ENCODE measurements at places on chromosomes 2 and 18.
A peak's percentile ranks its signal among the peaks of the same experiment; 100 is the strongest.

DNA sequence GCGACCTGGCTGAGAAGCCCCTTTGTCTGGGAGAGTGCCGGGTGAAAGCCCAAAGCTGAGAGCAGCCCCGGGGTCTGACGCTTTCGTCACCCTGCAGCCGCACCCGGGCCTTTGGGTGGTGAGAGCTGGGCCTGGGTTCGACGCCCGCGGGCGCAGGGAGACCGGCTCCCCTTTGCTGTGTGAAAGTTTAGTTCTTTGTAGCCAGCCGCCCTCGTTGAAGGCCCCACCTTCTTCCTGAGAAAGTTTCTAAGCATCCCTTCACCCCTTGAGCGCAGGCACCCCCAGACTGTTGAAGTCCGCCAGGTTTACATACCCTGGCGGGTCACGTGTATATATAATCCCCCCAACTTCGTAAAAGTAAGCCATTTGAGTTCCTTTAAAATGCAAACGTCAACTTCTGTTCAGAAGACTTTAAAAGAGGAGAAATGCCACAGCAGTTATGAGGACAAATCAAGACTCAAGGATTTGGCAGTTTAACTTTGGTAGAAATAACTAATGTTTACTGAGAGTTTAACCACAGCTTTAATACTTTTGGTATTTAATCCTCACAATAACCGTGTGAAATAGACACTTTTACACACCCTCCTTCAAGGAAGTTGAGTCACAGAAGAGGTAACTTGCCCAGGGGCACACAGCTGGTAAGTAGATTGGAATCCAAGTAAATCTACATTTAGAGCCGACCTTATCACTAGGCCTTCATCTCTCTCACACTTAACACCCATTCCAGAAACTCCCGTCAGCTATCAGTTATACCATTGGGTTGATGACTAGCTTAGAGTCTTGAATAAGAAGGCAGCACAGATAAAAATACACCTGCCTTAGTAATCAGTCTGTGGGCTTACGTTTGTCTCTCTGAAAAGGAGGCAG is 1.1 kb upstream of the MBOAT2 start:
- DNase-seq: peak; percentile 35

DNA sequence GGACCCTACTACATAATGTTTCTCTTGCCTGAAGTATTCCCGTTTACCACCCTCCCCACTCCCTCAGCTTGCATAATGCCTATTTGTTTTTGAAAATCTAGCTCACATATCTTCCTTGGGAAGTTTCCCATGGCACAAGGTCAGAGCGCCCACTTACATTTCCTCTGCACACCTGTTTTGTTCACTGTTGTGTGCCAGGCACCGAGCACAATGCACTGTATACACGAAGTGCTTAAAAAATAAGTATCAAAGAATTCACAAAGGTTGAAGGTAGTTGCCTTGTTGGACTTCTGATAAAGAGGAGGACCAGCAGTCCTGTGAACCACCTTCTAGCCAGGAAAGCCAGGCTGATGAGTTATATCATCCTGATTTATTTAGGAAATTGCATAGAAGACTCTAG is 16.8 kb upstream of the RHOB start:
- no peak for DNase-seq

- DNase-seq: peak; percentile 31
Measured at GRCh38 chr18:3594760-3595368, 144.9 kb downstream of the TGIF1 start.

DNA sequence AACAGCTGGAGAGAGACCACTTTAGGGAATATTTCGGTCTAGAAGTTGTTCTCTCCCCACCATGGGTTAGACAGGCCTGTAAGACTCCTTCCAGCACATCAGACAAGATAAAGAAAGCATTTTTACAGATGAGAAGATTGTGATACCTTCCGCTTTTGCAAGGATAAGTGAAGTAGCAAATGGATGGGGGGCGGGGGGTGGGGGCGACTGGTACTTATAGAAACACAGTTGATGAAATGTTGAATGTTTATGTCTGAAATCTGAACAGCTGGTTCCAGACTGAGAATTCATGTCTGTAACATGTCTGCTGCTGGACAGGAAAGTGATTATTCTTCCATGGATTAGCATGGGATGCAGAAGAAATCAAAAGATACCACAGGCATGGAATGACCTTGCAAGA is 90.5 kb upstream of the FN1 start:
- no peak for DNase-seq

DNA sequence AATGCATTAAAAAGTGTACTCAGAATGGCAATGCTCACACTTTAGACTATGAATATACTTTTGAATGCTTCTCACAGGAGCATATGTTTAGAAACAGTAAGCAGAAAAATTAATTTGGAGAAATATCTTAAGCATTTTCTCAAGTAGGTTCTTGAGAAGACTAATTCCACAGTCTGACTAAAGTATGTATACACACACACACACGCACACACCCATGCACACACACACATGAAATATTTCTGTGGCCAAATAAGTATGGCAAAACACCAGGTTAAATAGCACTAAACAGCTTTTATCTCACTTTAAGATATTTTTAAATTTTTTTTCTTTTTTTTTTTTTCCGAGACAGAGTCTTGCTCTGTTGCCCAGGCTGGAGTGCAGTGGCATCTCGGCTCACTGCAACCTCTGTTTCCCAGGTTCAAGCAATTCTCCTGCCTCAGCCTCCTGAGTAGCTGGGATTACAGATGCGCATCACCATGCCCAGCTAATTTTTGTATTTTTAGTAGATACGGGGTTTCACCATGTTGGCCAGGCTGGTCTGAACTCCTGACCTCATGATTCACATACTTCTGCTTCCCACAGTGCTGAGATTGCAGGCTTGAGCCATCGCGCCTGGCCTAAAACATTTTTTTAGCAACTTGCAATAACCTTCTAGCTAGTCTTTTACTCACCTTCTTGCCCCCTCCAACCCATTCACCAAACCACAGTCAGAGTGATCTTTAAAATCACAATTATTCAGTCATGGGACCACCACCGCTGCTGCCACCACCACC is 67.5 kb upstream of the SCG2 start:
- peak; percentile 21 for DNase-seq

GRCh38 chr2:192459422-192459821 is 264.7 kb upstream of the TMEFF2 start:
- DNase-seq: no peak

GRCh38 chr2:197445746-197446145 is 7.6 kb upstream of the COQ10B start:
- peak; percentile 89 for DNase-seq

DNA sequence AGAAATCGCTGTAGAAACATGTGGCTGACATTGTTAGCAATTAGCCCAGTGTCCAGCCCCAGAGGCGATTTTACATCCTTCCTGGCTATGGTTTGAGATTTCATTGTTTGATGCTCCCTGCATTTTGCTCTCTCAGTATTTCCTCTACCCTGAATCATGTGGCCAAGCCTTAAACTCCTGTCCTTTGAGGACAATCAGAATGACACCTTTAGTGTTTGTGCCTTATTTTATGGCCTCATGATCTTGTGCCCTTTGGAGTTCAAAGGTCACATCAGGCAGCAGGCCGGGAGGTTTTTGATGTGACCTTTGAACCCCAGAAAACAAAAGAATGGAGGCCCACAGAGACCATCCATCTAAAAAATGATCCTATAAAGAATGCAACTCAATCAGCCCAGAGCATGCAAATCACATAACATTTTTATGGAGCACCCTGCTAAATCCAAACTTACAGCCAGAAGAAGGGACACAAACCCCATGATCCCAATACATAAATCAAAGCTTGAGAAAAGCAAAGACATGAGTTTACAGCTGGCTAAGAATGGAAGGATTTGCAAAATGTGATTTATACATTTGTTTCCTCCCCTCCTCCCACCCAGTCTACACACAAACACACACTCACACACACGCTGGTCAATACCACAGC is 52.5 kb downstream of the FECH start:
- DNase-seq: no peak

- DNase-seq: no peak
Measured at GRCh38 chr2:134361648-134362047, 107.8 kb downstream of the MGAT5 start.

DNA sequence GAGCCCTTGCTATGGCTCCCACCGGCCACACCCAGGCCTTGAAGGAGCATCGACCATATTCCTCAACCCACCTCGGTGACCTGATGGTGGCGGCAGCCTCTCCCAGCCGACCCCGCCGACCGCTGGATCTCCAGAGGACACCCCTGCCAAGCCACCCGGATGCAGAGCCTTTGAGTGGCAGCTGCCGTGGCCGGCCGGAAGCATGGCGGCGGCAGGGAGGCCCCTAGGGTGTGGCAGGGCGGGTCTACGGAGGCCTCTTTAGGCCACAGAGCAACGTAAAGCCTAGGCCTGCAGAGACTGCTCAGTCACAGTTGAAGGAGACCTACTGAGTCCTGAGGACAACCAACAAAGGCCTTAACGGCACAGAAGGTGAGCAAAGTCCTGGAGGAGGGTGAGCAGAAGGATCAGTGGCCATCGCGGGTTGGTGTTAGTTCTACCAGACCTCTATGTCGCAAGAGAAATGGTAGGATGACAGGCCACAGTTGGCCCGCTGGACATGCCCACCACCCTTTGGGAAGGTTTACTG is 50.4 kb upstream of the TMEM247 start:
- no peak for DNase-seq

DNA sequence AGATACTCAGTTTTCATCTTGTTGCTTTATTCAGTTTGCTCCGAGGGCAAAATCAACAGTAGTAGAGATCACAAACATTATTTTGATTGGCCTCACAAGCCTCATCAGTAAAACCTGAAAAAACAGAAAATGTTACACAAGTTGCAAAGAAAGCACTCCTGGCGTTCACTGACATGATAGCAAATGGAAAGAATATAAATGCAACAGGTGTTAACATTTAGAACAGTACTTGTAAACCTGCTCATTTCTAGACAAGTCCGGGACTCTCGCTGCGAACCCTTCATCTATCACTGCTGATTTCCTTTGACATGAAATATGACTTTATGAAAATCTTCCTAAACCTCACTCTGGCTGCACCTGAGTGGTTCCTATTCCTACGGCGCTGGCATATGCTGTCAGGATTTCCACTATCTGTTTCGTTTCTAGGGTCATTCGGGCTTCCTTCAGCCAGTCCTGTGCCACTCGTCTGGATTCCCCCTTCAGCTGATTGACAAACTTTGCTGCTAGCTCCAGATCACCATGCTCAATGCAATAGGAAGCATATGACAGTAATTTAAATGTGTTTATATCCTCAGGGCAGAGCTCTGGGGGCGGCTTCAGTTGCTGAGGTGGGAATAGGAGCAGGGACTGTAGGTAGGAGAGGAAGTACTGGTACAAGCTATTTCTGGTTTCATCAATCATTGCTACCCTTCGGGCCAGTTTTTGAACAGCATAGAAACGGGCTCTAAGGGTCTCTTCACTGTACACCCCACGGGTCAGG is 38.1 kb downstream of the PTCD3 start:
- DNase-seq: no peak

- DNase-seq: peak; percentile 88
Measured at GRCh38 chr2:163800951-163801381, 65.2 kb upstream of the FIGN start.

DNA sequence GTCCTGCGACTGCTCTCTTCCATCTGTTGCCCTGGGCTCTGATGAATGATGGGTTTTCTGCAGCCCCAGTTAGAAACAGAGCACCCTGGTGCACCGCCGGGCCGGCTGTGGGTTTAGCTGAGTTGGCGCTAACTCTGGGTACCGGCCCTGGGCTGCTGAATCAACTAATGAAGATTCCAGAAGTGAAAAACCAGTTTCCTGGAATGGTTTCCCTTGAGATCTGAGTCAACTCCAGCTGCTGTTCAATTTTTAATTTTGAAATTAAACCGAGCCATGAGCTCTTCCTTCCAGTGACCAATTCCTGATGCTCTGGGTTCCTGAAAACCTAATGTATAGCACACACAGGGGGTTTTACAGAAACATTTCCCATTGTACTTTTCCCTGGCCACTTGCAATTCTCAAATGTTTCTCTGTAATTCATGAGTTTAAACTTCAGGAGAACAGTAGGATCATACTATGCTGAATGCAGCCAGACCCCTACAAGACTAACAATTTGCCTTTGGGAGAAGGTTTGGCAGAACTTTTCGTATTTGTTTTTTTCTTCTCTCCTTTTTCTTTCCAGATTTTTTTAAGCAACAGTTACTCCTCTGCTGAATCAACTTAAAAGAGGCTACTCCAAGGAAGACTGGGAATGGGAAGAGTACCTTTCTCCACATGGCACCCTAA is 5.5 kb downstream of the COL6A3 start:
- DNase-seq: peak; percentile 78

GRCh38 chr2:101007415-101008345 is 5.6 kb downstream of the RPL31 start:
- no peak for DNase-seq

DNA sequence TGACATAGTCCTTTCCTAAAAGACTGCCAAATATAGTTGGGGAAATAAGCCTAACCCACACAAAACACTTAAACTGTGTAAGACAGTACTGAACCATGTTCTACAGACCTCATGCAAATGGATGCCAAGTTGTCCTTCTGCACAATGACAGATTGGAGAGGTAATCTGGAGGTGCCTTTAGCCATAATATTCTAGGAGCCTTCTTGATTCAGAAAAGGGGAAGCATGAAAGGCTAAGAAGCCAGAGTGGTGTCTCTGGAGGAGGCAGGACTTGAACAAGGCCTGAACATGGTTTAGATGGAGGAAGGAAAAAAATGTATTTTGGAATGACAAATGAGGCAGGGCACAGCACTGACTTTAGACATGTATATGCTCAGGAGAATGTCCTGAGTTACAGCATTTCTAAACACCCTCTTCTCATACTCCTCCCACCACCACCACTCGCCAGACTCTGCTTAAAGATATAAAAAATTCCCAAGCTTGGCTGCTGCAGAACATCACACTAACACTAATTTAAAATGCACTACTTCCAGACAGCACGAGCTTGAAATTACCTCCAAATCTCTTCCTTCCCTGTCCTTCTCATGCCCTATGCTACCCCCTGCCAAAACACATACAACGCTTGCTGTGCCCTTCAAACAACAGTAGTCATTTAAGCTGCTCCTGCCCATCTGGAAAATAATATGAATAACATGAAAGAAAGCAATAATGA is 110.4 kb downstream of the ANKRD44 start:
- no peak for DNase-seq

GRCh38 chr2:168635065-168635577 is 167.3 kb upstream of the NOSTRIN start:
- peak; percentile 82 for DNase-seq

DNA sequence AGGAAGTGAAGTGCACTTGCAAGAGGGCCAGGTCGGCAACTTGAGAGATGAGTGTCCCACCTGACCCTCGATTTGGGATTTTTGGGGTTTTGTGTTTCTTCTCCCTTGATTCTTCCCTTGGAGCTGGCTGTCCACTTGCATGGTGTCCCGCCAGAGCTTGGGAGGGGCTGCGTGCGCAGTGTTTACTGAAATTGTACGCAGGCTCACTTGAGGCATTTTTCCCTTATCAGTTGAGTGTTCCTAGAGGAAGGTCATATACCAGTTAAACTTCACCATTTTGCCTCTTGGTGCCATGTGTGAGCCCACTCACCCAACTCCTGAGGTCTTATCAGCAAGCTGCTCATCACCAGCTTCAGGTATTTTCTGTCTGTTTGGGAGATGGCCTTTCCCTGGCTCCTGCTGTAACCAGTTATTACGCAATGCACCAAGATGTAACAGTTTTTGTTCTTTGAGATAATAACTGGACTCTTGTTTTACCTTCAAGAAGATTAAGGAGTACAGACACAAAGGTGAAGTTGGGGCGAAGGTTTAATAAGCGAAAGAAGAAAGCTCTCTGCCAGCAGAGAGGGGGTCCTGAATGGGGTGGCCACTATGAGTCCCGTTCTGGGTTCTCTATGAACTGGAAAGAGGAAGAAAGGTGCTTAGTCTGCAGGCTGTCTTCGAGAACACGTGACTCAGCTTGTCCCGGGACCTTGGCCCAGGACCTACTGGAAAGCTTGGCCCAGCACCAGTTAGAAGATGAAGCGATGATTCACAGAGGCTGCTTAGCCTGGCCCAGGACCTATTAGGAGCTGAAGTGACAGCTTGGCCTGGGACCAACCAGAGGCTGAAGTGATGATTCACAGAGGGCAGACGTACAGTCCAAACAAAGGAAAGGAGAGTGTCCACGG is 21.5 kb upstream of the TXNL4A start:
- peak; percentile 86 for DNase-seq

Data from fibroblast of skin of right quadriceps (primary cell).